Posterior vena cava (tissue), 2 donors: ENCODE measurements at places on chromosomes 16 and 17. TPM values are rescaled to one million over a fixed set of nuclear protein-coding genes. Genes with fewer than 3 reads are reported as not detected.

DNA sequence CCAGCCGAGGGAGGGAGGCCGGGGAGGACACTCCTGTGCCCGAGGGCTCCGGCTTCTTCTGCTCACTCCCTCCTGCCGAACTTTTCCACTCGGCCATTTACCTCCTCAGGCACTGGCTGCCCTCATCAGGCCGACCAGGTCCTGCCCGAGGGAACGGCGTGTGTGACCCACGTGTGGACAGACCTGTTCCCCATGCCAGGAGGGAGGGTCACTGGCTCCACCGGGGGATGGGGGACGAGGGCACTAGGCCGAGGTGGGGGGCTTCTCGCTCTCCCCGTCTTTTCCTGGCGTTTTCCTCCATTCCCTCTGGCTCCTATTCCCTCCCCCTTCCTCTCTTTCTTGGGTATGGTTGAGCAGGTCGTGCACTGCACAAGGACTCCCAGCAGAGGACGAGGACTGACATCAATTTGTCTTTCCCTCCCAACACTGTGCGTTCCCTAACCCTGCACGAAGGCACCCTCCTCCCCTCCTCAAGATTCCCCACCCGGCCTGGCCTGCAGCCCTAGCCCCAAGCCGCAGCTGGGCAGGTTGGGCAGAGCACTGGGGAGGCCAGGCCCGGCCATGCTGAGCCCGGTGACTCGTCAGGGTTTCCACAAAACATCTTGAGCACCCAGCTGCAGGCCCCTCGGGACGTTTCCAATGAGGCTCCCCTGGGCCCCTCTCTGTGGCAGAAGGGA, 3.2 kb upstream of the IL17C start:
- DNase-seq, result no peak

GRCh38 chr16:87961623-87962022, 10.4 kb downstream of the BANP start:
- DNase-seq, result no peak

DNA sequence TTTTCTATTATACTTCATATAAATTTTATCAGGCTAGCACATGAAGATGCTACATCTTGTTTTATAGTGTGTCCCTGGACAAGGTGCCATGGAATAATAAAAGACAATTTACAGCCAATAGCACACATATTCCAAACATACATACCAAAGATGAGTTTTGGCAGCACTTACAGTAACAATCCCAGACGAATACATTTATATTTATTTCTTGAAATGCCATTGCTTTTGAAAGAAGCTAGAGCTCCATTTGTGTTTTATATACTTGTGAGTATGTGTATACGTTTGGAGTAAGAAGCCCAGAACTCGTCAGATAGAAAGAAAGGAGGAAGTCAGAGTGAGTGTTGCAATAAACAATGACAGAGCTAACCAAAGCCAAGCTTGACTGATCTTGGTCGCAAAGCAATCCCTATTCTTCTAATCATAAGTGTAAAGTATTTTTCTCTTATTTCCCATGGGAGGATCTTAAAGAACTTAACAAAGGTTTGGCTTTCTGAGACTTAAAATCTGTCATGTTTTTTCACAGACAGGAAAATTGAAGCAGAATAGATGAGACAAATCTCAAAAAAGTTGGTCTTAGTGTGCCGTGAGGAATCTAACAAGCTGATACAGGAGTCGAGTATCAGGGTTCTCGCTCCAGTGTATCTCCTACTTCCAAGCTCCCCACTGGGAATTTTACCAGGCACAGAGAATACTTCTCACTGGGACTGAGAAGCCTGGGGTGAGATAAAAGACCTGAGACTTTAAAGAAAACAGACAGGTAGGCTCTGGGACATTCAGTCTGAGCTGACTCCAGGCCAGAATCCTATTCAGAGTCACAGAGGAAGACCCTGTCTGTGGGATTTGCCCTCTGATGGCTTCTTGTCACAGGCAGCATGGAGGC, 175.4 kb downstream of the AATF start:
- no peak for DNase-seq

GRCh38 chr17:64520359-64520758, 13.6 kb downstream of the CEP95 start:
- no peak for DNase-seq

- no peak for DNase-seq
Measured at GRCh38 chr17:33277436-33278100, 15.5 kb downstream of the ASIC2 start.

- DNase-seq, result no peak
Measured at GRCh38 chr17:9522074-9522473, 53.5 kb downstream of the STX8 start.

MYOCD gene
- total RNA-seq, result 91.8 TPM
